ENCODE measurements at places on chromosomes 13 and 19.

- no peak for DNase-seq
Measured at GRCh38 chr13:30403456-30403855, 18.8 kb upstream of the UBE2L5 start.

DNA sequence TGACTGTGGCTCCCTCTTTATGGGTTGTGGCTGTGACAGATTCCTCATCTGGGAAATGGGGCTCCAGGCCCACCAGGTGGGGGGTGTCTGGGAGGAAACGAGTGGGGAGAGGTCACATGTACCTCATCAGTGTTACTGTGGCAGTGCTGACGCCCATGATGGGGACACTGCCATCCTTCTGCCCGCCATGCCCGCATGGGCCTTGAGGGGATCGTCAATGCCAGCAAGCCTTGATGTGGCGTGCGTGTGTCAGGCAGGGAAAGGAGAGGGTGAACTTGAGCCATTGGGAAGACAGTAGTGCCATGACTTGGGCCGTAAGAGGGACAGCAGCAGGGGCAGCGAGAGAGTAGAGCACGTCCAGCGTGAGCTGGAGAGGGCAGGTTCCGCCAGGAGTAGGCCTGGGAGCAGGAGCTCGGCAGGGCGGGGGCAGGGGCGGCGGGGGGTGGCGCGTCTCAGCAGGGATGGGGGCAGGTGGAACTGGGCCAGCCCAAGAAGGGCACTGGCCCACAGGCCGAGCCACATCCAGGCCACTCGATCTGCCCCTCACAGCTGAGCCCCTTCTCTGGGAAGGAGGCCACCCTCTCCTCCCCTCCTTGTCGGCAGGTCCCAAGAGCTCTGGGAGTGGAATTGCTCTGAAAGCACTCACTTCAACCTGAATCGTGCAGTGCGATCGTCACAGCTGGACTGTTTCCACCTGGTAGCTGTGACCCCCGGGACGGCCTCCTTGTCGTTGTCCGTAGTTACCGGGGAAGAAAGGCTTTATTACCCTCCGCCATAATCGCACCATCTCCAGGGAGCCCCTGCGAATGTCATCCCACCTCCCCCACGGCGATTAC, 9.9 kb downstream of the KLHL26 start:
- no peak for DNase-seq

DNA sequence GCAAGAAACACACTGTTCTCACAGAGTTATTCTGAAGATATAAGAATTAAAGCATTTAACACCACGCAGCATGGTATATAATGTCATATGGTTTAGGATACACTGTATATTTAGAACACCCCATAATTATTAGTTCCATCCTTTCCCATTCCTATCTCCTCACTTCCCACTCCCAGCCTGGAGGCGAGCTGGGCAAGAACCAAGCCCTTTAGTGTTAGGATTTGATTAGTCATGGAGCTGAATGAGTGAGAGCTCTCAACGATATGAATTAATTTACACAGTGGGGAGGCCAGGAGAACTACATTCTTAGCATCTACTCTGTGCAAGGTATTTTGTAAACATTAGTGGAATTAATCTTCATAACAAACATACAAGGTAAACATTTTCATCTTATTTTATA, 934.3 kb downstream of the DIAPH3 start:
- DNase-seq: no peak

DNA sequence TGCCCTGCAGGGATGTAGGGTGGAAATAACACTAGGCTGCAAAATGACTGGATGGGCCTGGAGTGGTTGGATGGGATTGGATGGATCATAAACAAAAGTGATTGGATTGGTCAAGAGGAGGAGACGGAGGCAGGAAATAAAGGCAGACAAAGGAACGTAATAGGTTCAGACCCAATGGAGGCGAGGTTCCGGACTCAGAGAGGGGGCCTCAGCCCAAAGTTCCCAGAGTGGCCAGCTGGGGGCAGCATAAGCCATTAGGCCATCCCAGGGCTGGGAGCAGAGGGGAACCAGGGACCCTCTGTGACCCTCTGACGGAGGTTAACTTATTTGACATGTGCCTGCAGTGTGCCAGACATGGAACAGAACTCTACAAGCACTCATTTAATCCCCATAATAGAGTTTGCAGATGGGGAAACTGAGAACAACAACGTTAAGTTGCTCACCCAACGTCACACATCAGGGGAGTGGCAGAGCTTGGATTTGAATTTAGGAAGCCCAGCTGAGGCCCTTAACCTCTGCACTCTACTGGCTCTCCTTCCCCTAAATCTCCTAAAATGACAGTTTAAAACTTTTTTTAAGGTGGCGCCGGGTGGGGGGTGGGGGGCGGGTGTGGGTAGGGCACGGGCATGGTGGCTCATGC, 15.3 kb upstream of the MAP1S start:
- DNase-seq: peak; percentile 72

- DNase-seq: no peak
Measured at GRCh38 chr13:29435125-29435911, 160.2 kb downstream of the SLC7A1 start.

DNA sequence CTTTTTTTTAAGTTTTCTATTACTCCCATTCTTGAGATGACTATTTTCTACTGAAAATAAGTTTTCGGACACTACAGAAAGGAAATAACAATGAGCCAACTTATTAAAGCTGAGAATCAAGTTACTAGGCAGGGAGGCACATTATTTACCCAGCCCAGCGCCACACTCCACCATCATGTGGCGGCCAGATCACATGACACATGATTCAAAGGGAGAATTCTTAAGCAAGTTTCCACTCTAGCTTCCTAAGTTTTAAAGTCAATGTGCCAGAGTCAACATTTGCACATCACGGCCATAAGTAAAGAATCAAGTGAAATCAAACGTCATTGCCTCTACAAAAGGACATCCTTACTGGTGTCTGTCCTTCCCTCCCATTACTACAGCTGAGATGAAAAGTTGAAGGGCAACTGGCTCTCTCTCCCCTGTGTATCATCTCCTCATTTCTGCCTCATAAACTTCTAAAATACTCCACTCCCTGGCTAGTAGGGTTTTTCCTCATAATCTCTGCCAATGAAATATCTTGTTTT, 81.7 kb downstream of the KLF12 start:
- no peak for DNase-seq

DNA sequence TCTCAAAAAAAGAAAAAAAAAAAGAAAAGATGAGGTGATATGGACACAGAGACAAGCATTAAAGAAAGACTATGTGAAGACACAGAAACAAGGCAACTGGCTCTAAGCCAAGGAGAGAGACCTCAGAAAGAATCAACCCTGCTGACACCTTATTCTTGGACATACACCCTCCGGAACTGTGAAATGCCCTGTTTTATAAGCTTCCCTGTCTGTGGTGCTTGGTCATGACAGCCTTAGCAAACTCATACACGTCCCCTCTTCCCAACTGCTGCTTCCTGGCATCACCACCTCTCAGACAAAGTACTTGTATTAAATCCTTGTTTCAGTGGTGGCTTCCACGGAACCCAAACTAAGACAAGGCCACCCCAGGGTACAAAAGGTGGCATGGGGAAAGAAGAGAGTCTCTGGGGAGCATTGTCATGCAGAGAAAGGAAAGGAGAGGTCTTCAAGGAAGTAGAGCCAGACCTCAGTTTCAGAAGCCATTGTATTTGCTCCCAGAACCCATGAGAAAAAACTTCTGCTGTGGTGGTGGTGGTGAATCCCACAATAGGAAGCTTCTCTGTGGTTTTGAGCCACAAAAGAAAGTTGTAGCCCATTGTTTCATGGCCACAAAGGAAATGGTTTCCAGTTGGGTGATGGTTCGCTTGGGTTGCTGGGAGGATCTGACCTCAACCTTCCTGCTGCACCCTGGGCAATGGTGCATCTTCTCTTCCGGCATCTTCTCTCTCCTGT, 16.3 kb upstream of the TSPAN16 start:
- DNase-seq: no peak

GRCh38 chr13:47747901-47748300, 253.2 kb downstream of the SUCLA2 start:
- DNase-seq: no peak

GRCh38 chr13:21446656-21447055, 12.4 kb downstream of the ZDHHC20 start:
- no peak for DNase-seq

DNA sequence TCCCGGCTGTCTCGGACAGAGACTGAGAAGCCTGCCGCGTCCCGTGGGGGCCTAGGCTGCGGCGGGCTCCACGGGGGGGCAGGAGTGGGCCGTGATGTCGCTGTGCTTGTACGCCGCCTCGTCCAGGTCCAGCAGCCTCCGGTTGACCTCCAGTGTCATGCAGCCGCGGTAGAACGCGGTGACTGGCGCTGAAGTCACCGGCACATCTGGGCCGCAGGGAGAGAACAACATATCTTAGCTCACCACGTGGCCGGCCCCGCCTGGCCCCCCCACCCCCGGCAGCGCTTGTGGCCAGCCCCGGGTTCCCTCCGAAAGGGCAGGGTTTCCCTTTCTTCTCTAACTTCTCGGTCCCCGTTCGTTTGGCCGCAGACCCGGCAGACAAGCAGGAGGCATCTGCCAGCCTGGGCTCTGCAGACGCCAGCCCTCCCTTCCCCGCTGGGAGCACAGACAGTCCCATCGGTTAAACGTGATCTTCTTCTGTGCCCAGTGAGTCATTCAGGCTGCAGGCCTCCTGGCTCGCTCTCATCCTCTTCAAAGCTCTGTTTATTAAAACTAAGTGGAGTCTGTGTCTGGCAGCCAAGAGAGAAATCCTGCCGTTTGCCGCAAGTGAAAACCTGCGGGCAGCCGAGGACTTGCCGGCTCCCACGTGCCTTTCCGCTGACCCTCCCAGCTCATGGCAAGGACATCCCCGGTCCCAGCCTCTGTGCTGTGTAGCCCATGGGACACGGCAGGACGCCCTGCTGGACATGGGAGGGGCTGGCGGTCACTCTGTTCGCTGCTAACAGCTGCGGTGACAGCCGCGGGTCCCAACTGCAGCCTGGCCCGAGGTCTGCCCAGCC, 42.8 kb downstream of the GAS6 start:
- DNase-seq: no peak

DNA sequence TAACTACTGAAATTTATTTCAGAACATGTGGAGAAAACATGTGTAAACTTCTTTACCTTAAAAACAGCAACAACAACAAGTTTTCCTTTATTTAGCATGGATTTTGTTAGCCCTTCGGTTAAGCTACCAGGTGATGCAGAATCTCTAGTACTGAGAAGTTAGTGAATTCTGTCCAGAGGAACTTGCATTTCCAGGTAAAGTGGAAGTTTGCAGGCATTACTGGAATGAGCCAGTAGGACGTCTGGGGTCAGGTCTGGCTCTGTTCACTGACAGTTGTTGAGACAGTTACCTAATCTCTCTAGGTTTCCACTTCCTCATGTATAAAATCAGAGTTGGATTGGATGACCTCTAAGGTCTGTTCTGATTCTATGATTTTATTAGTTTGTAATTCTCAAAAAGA, 244.3 kb downstream of the OLFM4 start:
- DNase-seq: no peak

- no peak for DNase-seq
Measured at GRCh38 chr13:40193286-40194223, 472.9 kb downstream of the FOXO1 start.

DNA sequence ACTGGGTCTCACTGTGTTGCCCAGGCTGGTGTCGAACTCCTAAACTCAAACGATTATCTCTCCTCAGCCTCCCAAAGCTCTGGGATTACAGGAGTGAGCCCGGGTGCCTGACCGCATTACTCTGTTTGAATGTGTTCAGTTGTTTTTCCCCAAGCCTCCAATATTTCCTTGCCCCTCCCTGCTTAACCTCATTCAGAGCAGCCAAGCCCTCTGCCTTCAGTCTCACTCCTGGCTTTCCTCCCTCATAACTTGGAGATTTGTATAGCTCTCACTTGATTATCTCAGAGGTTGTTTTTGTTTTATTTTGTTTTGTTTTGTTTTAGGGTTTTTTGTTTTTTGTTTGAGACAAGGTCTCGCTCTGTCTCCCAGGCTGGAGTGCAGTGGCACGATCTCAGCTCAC, 11.4 kb downstream of the EPHX3 start:
- DNase-seq: no peak

- no peak for DNase-seq
Measured at GRCh38 chr13:53054569-53054968, 26.0 kb downstream of the OLFM4 start.

DNA sequence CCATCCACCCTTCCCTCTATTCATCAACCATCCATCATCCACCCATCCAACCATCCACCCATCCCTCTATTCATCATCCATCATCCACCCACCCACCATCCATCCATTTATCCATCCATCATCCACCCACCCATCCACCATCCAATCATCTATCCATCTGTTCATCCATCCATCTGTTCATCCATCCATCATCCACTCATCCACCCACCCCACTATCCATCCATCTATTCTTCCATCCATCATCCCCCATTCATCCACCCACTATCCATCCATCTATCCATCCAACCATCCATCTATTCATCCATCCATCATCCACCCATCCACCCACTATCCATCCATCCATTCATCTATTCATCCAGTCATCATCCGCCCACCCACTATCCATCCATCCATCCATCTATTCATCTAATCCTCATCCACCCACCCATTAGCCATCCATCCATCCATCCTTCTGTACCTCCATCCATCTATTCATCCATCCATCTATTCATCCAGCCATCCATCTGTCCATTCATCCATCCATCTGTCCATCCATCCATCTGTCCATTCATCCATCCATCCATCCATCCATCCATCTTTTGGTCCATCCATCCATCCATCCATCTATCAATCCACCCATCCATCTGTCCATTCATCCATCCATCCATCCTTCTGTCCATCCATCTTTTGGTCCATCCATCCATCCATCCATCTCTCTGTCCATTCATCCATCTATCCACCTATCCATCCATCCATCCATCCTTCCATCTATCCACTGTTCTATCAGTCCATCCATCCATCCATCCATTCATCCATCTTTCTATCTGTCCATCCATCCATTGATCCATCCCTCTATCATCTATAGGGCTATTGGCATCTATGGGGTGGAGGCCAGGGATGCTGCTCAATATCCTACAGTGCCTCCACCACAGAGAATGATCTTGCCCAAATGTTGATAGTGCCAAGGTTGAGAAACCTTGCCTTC, 47.5 kb downstream of the CPAMD8 start:
- DNase-seq: no peak

GRCh38 chr13:111468037-111468959, 147.9 kb downstream of the TEX29 start:
- DNase-seq: no peak

DNA sequence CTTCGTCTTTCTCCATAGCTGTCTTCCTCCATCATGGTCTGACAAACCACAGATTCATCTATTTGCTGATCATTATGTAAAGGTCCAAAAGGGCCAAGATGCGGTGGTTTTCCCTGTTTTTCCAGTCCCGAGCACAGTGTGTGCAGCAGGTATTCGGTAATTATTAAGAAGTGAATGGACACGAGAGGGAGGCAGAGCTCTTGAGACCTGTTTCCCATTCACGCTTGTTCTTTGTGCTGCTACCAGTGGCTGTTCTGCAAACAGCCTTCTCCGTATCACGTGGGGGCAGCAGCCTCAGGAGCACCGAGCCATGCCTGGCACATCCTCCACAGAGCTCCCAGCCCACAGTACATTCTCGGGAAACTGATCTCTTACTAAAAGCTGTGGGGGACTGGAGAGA, 50.3 kb downstream of the CCDC70 start:
- DNase-seq: no peak

GRCh38 chr19:843836-844545, 3.2 kb downstream of the PRTN3 start:
- no peak for DNase-seq

GRCh38 chr19:42480335-42481095, 37.8 kb upstream of the CXCL17 start:
- DNase-seq: peak; percentile 3

All from stimulated activated CD4-positive, alpha-beta T cell treated with anti-CD3 and anti-CD28 coated beads, Interleukin-1b, Interleukin-23, amount 100 ng/mL, for 48 hours (primary cell).